ENCODE measurements at places on chromosomes 4 and X.

GRCh38 chr4:77232653-77233052, 75.6 kb downstream of the CCNG2 start:
- DNase-seq = no peak

GRCh38 chrX:140157611-140158010, 192.3 kb upstream of the CXorf66 start:
- DNase-seq = no peak

- peak; percentile 86 for DNase-seq
Observed at GRCh38 chr4:39365830-39366771, at the start of gene RFC1. Gene RFC1, minus strand, starts transcription at chr4:39366362. Its CDS starts 121 bp downstream, at chr4:39366241.

DNA sequence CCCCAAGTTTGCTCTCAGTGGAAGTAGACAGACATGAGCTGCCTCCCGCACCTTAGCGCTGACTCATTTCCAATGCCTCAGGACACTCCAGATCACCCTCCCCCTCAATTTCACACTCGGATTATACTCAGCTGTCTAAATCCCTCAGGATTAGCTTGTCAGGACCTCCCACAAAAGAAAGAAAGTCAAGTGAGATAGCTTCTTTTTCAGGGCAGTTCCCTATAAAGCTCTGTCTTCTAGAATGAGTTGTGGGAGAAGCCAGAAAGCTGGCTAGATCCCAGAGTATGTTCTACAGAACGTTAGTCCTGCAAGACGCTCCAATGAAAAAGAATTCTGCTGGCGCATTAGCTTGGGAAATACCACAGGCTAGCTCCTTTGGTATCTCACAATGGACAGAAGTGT, 51.2 kb upstream of the MTNR1A start:
- DNase-seq = no peak

- peak; percentile 23 for DNase-seq
Observed at GRCh38 chr4:48779095-48779997, 733 bp downstream of the FRYL start.

DNA sequence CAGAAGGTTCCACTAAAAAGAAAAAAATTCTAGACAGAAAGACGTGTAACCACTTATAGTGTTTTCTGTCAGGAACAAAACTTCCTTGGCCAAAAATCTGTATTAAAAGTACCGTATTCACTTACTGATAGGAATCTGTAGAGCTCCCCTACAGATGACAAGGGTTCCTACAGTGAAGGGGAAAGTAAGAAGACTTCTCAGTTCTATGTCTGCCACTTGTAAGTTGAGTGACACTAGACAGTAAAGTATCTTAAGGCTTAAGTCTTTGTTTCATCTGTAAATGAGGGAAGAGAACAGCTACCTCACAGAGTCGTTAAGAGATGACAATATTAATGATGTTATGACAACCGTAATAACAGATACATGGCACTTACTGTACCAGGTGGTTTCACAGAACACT, 3.3 kb downstream of the COQ2 start:
- no peak for DNase-seq

DNA sequence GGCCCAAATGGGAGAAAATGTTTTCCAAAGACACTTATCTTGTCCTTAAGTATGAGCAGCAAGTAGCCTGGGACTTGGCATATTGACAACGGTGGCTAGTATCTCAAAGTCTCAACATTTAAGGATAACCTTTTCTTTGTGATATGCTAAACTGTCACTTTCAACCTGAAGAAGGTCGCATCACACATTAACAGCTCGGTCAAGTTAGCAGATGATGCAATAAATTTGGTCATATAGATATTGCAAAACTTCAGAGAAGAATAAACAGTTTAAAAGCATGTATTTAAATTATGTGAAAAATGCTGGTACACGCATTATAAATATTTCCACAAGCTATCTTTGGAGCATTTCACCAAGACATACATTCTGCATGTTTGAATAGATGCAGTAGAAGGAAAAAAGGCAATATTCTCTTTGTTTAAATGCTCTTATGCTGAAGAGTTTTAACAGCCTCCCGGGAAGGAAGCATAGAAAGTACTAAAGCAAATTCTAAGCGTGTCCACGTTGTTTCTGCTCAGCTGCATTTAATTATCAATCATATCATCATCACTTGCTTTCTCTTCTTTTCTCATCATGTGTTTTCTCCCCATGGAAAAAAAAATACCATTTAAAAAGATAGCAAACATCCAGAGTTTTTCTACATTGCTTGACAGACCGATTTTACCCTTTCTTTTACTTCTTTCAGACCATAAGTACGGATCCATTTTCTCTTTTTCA, 24.2 kb downstream of the ARHGAP6 start:
- no peak for DNase-seq
